ENCODE measurements at places on chromosomes 1 and 21. TPM values are rescaled to one million over a fixed set of nuclear protein-coding genes. Genes with fewer than 3 reads are reported as not detected.

The PRPF38A gene
- 114 TPM for total RNA-seq

The USP33 gene
- 33.9 TPM for total RNA-seq

The TEKT2 gene
- 0.19 TPM for total RNA-seq

GRCh38 chr21:39218082-39218409 is 34.8 kb upstream of the PSMG1 start:
- no peak for DNase-seq

DNA sequence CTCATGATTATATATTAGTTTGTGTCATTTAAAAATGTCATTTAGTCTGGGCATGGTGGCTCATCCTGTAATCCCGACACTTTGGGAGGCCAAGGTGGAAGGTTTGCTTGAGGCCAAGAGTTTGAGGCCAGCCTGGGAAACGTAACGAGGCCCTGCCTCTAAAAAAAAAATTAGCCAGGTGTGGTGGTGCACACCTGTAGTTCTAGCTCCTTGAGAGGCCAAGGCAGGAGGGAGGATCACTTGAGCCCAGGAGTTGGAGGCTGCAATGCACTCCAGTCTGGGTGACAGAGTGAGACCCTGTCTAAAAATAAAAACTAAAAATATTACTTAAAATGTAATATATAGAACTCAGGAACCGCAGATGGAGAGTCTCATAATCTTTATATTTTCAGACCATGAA is 34.6 kb downstream of the RUNX3 start:
- DNase-seq: no peak

GRCh38 chr21:42973309-42973990 is 912 bp upstream of the PKNOX1 start:
- no peak for DNase-seq

GRCh38 chr1:5507340-5507739 is 484.9 kb downstream of the NPHP4 start:
- no peak for DNase-seq

DNA sequence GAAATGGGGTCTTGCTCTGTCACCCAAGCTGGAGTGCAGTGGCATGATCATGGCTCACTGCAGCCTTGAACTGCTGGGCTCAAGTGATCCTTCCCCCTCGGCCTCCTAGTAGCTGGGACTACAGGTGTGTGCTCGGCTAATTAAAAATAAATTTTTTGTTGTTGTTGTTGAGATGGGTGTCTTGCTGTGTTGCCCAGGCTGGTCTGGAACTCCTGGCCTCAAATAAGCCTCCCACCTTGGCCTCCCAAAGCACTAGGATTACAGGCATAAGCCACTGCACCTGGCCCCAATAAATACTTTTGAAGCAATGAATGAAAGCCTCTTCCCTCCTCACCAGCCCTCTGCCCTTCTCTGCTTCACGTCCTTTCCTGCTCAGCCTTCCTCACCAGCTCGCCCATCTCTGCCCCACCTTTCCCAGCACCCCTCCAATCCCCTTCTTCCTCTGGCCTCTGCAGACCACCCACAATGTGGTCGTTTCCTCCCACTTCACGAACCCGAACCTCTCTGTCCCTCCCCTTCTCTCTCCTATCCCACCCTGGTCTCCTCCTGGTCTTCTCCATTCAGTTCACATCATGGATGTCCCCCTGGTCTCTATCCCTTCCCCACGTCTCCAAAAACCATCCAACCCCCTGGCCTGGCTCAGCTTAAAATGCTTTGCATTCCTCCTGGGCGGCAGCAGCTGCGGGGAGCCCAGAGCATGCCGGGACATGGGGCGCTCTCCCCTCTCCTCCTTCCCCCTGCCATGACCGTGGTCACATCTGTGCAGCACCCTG is 38.4 kb downstream of the RAP1GAP start:
- no peak for DNase-seq

GRCh38 chr21:33802481-33802880 is 113.1 kb downstream of the ATP5PO start:
- no peak for DNase-seq

DNA sequence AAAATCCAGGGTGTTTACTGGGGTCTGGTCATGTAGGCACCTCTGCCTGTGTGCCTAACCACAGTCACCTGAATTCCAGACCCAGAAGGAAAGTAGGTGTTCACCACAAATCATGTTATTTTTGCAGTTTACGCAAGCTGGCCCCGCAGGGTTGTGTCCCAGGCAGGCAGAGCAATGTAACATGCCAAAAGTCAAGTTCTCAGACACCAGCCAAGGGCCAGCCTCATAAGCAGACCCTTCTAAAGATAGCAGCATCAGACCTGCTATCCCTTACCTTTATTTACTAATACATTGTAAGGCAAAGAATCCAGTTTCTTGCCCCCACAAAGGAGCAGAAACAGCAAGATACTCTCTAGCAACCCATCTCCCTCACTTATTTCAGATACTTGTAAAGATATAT is 83.0 kb downstream of the GPR161 start:
- DNase-seq: no peak
